ENCODE measurements at places on chromosomes 4 and X. TPM values are rescaled to one million over a fixed set of nuclear protein-coding genes. Genes with fewer than 3 reads are reported as not detected.
A peak's percentile ranks its signal among the peaks of the same experiment; 100 is the strongest.

DNA sequence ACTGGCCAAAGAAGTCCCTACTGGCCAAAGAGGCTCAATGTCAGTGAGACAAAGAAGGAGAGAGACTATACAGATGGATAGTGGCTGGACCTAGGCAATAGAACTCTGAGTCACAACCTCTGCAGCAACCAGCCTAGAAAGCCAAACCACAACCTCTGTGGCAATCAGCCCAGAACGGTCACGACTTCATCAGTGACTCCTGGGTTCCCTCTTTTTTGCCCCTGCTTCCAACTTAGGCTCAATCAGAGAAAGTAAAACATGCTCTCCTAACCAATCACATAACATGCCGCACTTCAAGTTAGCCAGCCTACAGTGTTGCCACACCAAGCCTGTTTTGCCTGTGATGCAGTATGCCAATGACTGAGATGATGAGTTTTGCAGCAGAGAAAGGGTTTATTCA lies 203.4 kb downstream of the ANAPC10 start:
- no peak for DNase-seq

- peak; percentile 86 for DNase-seq
Observed at GRCh38 chr4:1405636-1406393, 427 bp downstream of the NKX1-1 start.

The SPANXA1 gene
- total RNA-seq: not detected

GRCh38 chr4:94626942-94627341 lies 130.8 kb upstream of the BMPR1B start:
- DNase-seq: no peak

DNA sequence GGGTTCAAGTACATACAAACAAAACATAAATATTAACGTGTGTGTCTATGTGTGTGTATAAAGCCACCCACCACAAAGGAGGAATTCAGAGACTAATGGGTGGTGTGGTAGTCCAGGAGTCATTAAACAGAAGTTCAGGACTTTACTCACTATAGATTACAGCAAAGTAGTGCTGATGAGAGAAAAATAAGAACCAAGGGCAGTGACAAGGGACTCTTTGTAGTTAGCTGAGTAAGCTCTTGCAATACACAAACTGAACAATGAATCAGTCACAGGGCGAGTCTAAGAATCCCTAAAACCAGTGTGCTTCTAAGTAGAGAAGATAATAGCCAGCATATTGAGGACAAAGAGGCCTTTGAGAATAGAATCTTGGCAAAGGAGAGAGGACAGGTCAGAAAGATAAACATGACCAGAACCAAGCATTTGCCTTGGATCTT lies 232.4 kb downstream of the PPP3CA start:
- no peak for DNase-seq
